Heart right ventricle (tissue), 16 donors: ENCODE measurements at places on chromosomes 13 and 19. TPM values are rescaled to one million over a fixed set of nuclear protein-coding genes. Genes with fewer than 3 reads are reported as not detected.

DNA sequence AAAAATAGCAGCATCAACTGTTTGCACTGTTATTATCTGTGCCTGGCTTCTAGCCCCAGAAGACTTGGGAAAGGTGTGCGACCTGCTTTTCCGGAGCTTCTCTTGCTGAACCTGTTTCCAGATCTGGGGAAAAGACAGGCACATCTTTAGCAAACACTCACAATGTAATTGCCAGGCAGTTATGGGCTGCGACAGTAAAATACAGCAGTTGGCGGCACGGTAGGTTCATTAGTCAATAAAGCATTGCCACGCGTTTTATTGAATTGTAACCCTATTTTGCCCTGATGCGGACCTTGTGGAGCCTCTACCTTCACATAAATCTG lies 223.7 kb upstream of the TSHZ3 start:
- H3K4me3 ChIP-seq: no peak overlapping the region
- H3K27me3 ChIP-seq: peaks cover 35% of the 10 kb centered on the region
- H3K4me1 ChIP-seq: no peaks in the 10 kb centered on the region
- H3K36me3 ChIP-seq: no peaks in the 10 kb centered on the region
- no peak overlapping the region for H3K27ac ChIP-seq
- no peak for DNase-seq

Gene HTR2A
- not detected for total RNA-seq

Gene ZSCAN4
- 0.19 TPM for total RNA-seq

DNA sequence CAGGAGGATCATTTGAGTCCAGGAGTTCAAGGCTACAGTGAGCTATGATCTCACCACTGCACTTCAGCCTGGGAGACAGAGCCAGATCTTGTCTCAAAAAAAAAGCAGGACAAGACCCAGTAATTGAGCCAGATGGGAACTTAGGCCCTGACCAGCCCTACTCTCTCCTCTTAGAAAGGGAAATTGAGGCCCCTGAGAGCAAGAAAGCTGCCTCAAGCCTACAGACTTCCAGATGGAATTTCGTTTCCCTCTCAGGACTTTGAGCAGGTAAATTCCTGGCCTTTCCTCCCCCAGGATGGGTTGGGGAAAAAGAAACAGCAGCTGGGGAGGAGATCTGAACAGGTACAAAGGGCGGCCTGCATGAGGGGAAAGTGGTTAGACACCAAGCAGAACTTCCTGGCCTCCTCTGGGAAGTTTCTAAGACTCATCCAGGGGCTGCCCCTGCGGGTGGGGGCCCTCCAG lies 3.6 kb upstream of the BCL3 start:
- peaks cover 53% of the 10 kb centered on the region for H3K4me1 ChIP-seq
- DNase-seq: no peak
- no peaks in the 10 kb centered on the region for H3K36me3 ChIP-seq
- no peaks in the 10 kb centered on the region for H3K27me3 ChIP-seq
- peak overlapping the region; percentile 99 for H3K27ac ChIP-seq

DNA sequence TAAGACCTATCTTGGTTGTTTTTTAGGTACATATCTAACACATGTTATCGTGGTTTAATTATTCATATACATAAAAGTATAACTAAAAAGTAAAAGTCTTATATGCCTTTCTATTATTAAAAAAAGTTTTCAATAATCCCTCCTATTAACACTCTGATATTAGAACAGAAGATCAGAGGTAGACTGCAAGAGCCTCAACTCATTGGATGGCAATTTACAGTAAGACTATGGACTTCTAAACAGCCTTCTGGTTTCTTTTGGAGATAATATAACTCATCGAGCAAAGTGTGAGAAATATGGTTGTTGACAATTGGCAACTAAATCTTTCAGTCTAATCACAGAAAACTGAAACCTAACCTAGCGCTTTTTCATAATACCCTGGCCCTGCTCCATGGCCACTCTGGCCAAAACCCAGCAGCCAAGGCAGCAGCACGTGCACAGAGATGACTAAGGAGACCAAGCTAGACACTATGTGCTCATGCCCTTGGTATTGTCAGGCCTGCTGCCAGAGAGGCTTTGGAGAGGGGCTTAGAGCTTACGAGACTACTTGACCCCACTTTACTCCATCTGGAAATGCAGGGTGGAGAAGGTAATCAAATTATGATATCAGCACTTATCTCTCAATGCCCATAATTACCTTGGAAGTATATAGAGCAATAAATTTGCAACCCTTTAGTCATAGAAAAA lies 40.6 kb upstream of the EEF1AKMT1 start:
- peak overlapping the region; percentile 2 for H3K4me3 ChIP-seq
- H3K27ac ChIP-seq: peak overlapping the region; percentile 81
- H3K4me1 ChIP-seq: no peaks in the 10 kb centered on the region
- no peaks in the 10 kb centered on the region for H3K36me3 ChIP-seq
- DNase-seq: peak; percentile 82
